Small intestine (tissue), 16 donors: ENCODE measurements at places on chromosomes 4 and X. TPM values are rescaled to one million over a fixed set of nuclear protein-coding genes. Genes with fewer than 3 reads are reported as not detected.

DNA sequence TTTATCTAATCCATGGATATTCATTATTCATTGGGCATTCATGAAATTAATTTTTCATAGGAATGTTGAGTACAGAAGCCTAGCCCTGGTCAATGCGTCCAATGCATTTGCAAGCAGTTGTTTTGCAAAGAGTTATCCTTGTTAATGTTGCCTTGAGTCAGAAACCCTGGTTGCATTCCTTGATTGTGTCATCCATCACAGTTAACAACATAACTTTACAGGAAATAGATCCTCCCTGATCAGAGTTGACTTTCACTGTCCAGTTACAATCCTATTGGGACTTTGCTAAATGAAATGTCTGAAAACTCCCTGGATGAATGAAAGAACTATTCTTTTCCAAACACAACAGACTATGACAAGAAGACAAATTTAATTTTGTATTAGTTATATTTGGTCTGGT, 924.3 kb upstream of the SLIT2 start:
- DNase-seq, result no peak

- peak; percentile 71 for DNase-seq
Observed at GRCh38 chr4:139530833-139531427, 25.1 kb downstream of the SETD7 start.

Gene FAT1
- polyA plus RNA-seq, result 62.4 TPM

DNA sequence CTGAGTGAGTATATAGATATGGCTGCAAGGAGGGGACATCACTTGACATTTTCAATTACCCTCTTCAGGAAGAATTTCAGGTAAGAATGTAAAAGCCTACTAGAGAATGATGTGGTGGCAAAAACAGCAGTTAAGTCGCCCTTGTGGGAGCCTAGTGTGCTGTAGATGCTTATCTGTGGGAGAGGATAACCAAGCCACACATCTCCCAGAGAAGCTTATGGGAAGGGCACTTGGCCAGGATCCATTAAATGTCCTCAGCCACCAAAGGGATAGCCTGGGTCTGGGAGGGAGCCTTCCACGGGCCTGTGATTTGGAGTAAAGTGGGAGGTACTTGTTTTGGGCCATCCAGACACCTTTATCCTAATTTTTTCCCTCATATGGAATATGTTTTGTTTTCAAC, 41.3 kb upstream of the BCLAF3 start:
- no peak for DNase-seq

DNA sequence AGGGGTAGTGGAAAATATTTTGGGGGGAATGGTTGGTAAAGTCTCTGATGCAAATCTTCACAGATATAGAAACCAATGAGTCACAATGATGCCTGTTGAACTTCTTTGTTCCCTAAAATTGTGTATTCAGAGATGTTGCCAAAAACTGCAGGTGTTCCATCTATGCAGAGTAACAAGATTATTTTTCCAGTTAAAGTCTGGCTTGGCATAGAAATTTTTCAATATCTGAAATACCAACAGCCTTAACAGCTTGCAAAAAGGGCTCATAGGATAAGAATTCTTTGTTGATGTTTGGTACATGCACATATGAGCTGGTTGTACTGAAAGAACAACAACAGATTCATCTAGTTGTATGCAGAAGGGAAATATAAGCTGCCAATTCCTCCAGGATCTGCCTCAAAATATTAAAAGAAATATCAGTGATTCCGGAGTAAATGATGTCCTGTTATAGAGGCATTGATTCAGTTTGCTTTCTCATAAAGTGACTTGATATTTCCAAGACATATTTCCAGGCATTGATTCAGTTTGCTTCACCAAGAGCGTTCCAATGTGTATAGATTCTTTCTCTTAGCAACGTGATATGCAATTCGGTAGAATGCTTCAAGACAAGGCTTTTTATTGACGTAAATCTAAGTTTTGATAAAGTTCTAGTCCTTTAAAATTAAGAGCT, 564.4 kb downstream of the TMA16 start:
- no peak for DNase-seq

Gene SCARB2
- 34.9 TPM for polyA plus RNA-seq

GRCh38 chr4:7771056-7771455, 168.6 kb downstream of the AFAP1 start:
- no peak for DNase-seq

DNA sequence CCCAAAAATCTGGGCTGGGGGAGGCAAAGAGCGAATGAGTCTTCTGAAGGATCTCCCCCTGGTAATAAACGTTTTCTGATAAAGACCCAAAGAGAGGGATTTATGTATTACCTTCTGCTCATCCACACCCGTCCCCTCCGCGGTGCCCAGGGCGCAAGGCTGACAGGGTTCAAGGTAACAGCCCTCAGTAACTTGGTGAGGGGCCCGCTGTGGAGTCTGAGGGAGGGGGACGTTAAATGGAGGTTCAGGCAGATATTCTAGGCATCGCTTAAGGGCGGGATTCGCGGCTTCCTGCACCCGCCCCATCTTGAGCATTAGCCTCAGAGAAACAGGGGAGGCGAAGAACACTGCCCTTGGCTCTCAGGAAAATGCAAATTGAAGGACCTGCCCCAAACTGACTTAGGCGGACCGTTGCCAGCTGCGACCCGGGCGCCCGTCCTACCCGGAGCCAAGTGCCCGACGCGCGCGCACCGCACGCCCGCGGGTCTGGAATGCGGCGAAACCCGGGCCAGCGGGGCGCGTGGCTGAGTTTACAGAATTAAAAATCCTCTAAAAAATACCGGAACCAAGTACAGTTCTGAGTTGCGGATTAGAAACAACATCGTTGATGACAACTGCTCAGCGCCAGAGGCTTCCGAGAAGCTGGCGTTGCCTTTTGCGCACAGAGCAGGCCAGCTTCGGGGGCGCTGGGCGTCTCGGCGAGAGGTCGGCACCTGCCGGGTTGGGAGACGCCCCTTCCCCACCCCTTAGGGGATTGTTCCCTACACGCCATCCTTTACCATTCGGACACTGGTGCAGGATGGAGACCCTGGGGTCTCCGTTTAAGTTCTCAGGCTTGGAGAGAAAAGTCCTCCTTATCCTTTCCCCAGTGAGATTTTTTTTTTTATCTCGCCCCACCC, 2.8 kb downstream of the HELT start:
- no peak for DNase-seq

- no peak for DNase-seq
Observed at GRCh38 chr4:25013756-25014661, 16.7 kb downstream of the LGI2 start.

Gene NDP
- not detected for polyA plus RNA-seq

DNA sequence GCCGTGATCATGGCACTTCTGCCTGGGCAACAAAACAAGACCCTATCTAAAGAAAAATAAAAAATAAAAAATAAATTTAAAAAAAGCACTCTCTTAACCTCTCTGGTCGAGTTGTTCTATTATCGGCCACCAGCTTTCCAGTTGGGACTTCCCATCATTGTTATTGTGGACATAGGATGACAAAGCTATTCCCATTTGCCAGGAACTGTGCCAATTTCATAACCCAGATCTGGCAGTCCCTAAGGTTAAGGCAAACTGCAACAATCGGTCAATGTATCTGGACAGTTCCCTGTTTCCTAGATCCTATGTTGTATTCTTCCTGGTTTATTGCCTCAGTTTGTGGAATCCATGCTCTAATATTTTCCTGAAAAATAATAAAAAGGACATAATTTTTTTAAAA, 17.8 kb upstream of the ANXA5 start:
- DNase-seq, result no peak

Gene CT45A5
- not detected for polyA plus RNA-seq

Gene TLR1
- polyA plus RNA-seq, result 2.6 TPM

Gene SPATA4
- polyA plus RNA-seq, result not detected

Gene GPR82
- 0.19 TPM for polyA plus RNA-seq

- DNase-seq, result peak; percentile 30
Observed at GRCh38 chr4:149961876-149962597, 116.2 kb upstream of the DCLK2 start.

DNA sequence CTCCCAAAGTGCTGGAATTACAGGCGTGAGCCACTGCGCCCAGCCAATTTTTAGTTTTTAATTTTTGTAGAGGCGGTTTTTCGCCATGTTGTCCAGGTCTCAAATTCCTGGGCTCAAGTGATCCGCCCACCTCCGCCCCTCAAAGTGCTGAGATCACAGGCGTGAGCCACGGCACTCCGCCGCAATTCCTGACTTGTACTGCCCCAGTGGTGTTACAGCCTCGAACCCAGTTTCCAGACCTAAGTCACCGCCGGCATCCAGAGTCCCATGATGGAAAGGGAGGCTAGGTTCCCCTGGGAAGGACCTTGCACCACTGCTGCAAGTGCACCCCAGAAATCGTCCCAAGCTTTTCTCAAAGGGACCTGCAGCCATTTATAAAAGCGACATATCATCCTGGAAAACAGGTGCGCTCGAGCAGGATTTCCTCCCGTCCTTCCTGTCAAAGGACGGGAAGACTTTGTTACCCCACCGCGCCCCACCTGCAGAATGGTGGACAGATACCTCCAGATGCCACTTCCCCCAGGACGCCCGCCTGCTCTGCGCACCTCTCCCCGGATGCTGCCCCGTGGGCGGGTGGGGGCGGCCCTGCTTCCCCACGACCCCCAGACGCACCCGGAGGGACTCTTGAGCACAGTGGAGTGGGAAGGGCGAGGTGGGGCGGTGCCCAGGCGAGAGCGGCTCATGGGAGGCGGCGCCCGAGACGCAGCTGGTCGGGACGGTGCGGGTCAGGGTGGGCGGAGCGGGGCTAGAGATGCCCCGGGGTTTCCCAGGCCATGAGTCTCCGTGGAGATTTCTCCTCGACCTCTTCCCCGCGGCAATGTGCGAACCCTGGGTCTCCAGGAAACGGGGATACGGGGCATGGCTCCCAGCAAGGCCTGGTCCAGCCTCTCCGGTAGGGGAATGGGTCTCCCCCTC, 947 bp upstream of the RPL10 start:
- DNase-seq, result peak; percentile 86

GRCh38 chr4:115629270-115629669, 515.9 kb upstream of the NDST4 start:
- no peak for DNase-seq

DNA sequence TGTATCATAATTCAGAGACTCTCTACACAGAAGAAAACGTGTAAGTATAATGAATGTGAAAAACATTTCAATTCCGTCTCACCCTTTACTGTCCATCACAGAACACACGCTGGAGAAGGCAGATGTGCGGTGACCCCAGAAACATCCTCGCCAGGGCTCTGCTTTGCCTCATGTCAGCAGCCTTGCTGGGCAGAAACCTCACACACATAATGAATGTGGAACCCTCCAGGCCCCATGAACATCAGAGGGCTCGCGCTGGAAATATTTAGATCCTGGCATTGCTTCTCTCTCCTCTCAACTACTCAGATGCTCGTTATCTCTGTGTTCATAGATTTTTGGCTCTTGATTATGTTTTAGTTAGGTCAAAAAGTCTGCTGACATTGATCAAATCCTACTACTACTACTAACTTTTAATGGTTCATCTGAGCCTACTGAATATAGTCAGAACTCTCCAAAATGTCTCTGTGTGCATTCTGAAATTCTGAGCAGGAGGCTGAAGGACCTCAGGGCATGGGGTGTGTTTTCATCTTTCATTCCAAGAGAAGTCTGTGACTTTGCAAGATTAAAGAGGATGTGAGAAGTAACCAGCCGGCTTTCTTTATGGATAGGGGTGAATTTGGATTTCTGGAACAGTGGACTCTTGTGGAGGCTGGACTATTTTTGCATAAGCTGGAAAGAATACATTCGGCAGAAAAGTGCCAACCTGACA, 27.0 kb downstream of the SMIM43 start:
- DNase-seq, result no peak

DNA sequence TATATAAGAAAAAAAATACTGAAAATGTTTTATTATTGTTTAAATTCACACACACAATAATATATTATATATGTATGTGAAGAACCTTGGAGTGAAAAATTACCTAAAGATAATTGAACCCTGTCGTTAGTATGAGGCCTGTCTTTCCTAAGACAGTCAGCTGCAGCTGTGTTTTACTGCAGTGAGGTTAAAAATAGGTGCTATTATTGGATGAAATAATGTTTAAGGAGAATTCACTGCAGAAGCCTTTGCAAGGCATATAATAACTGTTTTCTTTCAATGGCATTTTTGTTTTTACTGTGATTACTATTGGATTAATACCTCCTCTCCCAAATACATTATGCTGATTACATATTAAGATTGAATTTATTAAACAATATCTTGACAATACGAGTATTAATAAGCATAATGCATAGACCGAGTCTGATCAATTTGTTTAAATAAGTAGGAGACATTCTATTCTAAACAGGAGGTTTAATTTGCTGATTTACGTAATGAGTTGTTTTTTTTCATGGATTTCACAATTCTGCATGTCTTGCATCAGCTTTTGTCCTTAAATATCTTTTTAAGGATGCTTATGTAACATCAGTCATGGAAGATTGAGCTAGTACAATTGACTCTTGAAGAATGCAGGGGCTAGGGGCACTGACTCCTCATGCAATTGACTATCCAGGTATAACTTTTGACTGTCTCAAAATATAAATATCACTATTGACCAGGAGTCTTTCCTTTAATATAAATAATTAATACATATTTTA, 1181.1 kb upstream of the PCDH7 start:
- no peak for DNase-seq

DNA sequence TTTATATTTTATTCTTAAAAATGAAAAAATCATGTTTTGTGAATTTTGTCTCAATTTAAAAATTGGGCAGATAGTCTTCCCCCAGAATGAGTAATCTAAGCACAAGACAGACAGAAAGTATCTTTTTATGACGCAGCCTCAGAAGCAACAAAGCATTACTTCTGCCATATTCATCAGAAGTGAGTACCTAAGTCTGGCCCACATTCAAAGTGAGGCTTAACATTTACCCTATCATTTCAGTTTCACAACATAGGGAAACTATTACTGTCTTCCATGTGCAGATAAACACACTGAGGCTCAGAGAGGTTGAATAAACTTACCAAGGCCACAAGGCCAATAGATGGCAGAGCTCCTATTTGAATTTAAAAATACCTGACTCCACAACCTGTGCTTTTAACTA, 4.4 kb upstream of the PRDX4 start:
- no peak for DNase-seq

Gene NEUROG2
- not detected for polyA plus RNA-seq

GRCh38 chr4:121324331-121324730, 56.5 kb downstream of the QRFPR start:
- no peak for DNase-seq

GRCh38 chr4:16224264-16225166, 1.8 kb downstream of the TAPT1 start:
- DNase-seq, result peak; percentile 5

GRCh38 chr4:164890691-164891090, 13.7 kb downstream of the APELA start:
- DNase-seq, result no peak

Gene VMA21
- 2.7 TPM for polyA plus RNA-seq

DNA sequence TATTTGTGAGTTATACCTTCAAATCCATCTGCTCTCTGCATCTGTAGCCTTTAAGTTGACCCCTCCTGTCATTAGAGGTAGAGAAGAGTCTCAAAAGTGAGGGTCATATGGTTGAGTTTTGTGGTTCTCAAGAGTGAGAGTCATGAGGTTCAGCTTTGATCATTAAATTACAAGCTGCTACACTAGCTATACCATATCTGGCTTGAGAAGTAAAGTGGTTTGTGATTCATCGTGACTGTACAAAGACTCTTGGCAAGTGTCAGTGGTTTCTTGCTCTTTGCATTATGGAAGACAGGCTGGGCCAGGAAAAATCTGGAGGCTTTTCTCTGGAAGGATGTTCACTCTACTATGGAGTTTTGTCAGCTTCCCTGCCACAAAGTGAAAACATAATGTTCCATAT, 170.6 kb downstream of the ZC4H2 start:
- DNase-seq, result no peak

Gene BEND2
- not detected for polyA plus RNA-seq

- peak; percentile 74 for DNase-seq
Observed at GRCh38 chrX:11881485-11882170, 123.6 kb downstream of the MSL3 start.

GRCh38 chr4:141432000-141432712, 204.2 kb upstream of the IL15 start:
- DNase-seq, result no peak

GRCh38 chrX:14798805-14799397, 74.0 kb downstream of the FANCB start:
- DNase-seq, result no peak
